CD14-positive monocyte (primary cell): ENCODE measurements at places on chromosomes 12 and 14. TPM values are rescaled to one million over a fixed set of nuclear protein-coding genes. Genes with fewer than 3 reads are reported as not detected.

- H3K27me3 ChIP-seq: no peaks in the 10 kb centered on the region
- no peaks in the 10 kb centered on the region for H3K36me3 ChIP-seq
- DNase-seq: no peak
- H3K4me3 ChIP-seq: no peak overlapping the region
Observed at GRCh38 chr12:47370421-47370820, 290.7 kb upstream of the AMIGO2 start.

GRCh38 chr14:22007363-22007762 lies 333.7 kb upstream of the OR4E1 start:
- no peaks in the 10 kb centered on the region for H3K36me3 ChIP-seq
- peaks cover 4% of the 10 kb centered on the region for H3K4me1 ChIP-seq
- no peak overlapping the region for H3K4me3 ChIP-seq
- no peak for DNase-seq

GRCh38 chr12:65602610-65603295 lies 221.5 kb upstream of the HMGA2 start:
- H3K27me3 ChIP-seq: peaks cover 3% of the 10 kb centered on the region
- H3K36me3 ChIP-seq: no peaks in the 10 kb centered on the region
- no peak overlapping the region for H3K4me3 ChIP-seq
- H3K27ac ChIP-seq: no peak overlapping the region
- H3K4me1 ChIP-seq: no peaks in the 10 kb centered on the region
- peak; percentile 21 for DNase-seq

DNA sequence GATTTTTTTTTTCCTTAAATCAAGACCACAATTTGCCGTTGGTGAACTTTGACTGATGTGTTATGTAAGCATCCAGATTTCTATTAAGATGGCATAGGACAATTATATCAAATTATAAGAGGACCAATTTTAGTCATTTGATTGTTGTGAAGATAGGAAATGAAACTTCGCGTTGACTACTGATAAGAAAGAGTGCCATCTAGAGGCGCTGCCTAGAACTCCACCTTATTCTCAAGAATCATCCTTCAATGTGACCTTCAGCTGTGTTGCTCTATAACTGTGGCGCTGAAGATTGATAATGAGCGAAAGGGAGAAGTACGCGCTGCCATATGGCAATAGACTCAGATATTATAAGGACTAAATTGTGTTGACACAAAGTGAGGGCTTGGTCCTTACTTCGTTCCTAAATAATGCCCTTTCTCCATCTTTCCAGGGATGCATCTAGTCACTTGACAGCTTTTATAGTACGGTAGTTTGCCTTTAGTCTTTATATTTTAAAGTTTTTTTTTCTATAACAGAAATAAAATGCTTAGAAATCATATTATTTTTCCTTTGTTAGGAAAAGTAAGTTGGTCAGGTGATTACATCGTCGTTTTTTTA lies 350.8 kb upstream of the STXBP6 start:
- H3K27me3 ChIP-seq: no peaks in the 10 kb centered on the region
- H3K4me1 ChIP-seq: no peaks in the 10 kb centered on the region
- DNase-seq: peak; percentile 21
- no peak overlapping the region for H3K27ac ChIP-seq
- no peaks in the 10 kb centered on the region for H3K36me3 ChIP-seq

- no peaks in the 10 kb centered on the region for H3K36me3 ChIP-seq
- peaks cover 24% of the 10 kb centered on the region for H3K4me1 ChIP-seq
- no peak within 1 kb of the TSS for H3K4me3 ChIP-seq
- peaks cover 18% of the 10 kb centered on the region for H3K27me3 ChIP-seq
- no peak within 1 kb of the TSS for H3K27ac ChIP-seq
Observed at GRCh38 chr12:6772331-6772695, at the start of gene LAG3. Gene LAG3 (plus strand): TSS chr12:6772520. CDS start chr12:6772853, 333 bp downstream.

GRCh38 chr12:18864900-18865561 lies 127.1 kb downstream of the CAPZA3 start:
- DNase-seq: no peak
- H3K36me3 ChIP-seq: no peaks in the 10 kb centered on the region
- peaks cover 5% of the 10 kb centered on the region for H3K4me1 ChIP-seq
- H3K27me3 ChIP-seq: no peaks in the 10 kb centered on the region
- H3K27ac ChIP-seq: no peak overlapping the region

DNA sequence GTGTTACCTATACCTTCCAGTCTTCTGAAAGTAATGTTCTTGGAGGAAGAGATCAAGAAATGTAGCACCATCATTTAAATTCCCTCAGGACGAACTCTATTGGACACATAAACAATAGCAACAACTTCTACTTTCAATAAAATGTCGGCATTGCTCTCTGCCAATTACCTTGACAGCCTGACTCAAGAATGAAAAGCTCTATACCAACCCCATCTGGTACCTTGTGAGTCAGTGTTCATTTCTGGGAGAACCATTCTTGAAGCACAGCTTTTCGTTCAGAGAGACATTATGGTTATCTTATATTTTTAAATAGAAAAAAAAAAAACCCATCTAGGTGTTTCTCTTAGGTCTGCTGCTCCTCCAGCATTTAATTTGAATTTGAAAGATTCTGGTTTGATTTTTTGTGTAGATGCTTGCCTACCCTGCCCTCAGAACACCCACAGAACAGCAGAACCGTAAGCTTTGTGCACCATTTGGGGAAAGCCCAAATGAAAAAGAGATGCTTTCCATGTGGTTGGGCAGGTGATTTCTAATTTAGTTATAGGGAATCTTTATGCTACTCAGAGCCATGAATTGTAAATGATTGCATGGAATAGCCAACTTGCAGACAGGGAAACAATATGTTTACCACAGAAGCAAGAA lies 156.0 kb downstream of the SAMD4A start:
- no peaks in the 10 kb centered on the region for H3K4me1 ChIP-seq
- no peak overlapping the region for H3K4me3 ChIP-seq
- H3K27ac ChIP-seq: no peak overlapping the region
- H3K36me3 ChIP-seq: no peaks in the 10 kb centered on the region
- DNase-seq: peak; percentile 8

- H3K36me3 ChIP-seq: no peaks in the 10 kb centered on the region
- H3K27me3 ChIP-seq: no peaks in the 10 kb centered on the region
- H3K4me1 ChIP-seq: no peaks in the 10 kb centered on the region
- no peak overlapping the region for H3K4me3 ChIP-seq
- no peak for DNase-seq
- no peak overlapping the region for H3K27ac ChIP-seq
Observed at GRCh38 chr12:87779858-87780498, 249.2 kb downstream of the C12orf50 start.

DNA sequence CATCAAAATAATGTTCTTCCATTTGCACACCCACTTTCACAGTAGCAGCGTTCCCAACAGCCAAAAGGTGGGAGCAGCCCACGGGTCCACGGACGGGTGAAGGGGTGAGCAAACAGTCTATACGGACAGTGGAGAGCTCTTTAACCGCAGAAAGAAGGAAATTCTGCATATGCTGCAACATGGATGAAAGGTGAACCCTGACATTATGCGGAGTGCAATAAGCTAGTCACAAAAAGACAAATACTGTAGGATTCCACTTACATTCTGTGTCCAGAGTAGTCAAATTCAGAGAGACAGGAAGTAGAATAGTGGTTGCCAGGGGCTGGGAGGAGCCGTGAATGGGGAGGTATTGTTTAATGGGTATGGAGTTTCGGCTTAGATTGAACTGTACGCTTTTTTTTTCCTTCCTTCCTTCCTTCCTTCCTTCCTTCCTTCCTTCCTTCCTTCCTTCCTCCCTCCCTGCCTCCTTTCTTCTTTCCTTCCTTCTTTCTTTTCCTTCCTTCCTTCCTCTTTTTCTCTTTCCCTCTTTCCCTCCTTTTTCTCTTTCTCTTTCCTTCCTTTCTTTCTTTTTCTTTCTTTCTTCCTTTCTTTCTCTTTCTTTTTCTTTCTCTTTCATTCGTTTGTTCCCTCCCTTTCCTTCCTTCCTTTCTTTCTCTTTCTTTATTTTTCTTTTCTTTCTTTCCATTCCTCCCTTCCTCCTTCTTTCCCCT lies 15.8 kb upstream of the ANKRD9 start:
- peak; percentile 39 for DNase-seq
- no peaks in the 10 kb centered on the region for H3K36me3 ChIP-seq
- H3K4me3 ChIP-seq: peak overlapping the region; percentile 79
- H3K4me1 ChIP-seq: peaks cover 55% of the 10 kb centered on the region

GRCh38 chr12:24139035-24139434 lies 189.6 kb upstream of the SOX5 start:
- H3K36me3 ChIP-seq: no peaks in the 10 kb centered on the region
- no peaks in the 10 kb centered on the region for H3K27me3 ChIP-seq
- no peak overlapping the region for H3K27ac ChIP-seq
- H3K4me3 ChIP-seq: no peak overlapping the region

GRCh38 chr14:93173943-93174395 lies 10.7 kb downstream of the MOAP1 start:
- no peaks in the 10 kb centered on the region for H3K4me1 ChIP-seq
- no peak for DNase-seq
- no peak overlapping the region for H3K27ac ChIP-seq
- no peaks in the 10 kb centered on the region for H3K27me3 ChIP-seq

DNA sequence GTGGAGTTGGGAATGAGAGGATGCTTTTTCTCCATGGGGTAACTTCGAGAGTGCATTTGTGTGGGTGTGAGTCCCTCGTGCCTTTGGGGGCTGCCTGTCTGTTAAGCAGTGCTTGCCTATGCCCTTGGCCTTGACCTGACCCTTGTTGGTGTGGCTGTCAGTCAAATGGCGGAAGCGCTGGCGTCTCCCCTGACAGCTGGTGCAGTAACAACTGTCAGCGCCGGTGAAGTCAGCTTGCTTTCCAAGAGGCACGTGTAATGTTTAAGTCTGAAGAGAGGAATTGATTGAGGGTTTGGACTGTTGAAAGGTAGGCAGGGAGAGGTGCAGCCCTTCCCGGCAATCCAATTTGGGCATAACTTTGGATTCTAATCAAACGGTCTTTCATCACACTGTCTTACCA lies 211.3 kb downstream of the AACS start:
- H3K36me3 ChIP-seq: no peaks in the 10 kb centered on the region
- no peak for DNase-seq
- no peak overlapping the region for H3K4me3 ChIP-seq
- H3K27ac ChIP-seq: no peak overlapping the region
- no peaks in the 10 kb centered on the region for H3K4me1 ChIP-seq
- no peaks in the 10 kb centered on the region for H3K27me3 ChIP-seq

- H3K4me3 ChIP-seq: no peak overlapping the region
- H3K27ac ChIP-seq: no peak overlapping the region
- no peaks in the 10 kb centered on the region for H3K4me1 ChIP-seq
- no peaks in the 10 kb centered on the region for H3K36me3 ChIP-seq
Observed at GRCh38 chr14:58598804-58599525, 38.8 kb upstream of the DACT1 start.

DNA sequence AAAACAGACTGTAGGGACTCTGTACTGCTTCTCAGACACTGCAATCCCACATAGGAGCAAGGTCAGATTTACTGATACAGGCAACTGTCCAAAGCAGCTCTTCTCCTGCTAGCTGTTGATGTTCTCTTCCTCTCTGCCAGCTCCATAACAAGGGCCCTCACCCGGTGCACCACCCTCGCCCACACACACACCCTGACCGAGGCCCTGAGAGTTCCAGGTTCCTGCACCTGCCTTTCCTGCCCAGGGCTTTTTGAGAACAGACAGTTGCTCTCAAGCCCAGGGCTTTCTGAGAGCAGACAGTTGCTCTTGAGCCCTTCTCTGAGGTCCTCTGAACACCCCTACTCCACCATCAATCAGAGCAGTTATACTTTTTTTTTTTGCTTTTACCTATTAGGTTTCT lies 233.8 kb upstream of the GARIN6 start:
- H3K36me3 ChIP-seq: no peaks in the 10 kb centered on the region
- no peaks in the 10 kb centered on the region for H3K27me3 ChIP-seq
- H3K27ac ChIP-seq: no peak overlapping the region

GRCh38 chr14:90453401-90453951 lies 56.6 kb downstream of the CALM1 start:
- DNase-seq: no peak
- no peak overlapping the region for H3K27ac ChIP-seq
- H3K4me1 ChIP-seq: no peaks in the 10 kb centered on the region
- H3K27me3 ChIP-seq: no peaks in the 10 kb centered on the region

DNA sequence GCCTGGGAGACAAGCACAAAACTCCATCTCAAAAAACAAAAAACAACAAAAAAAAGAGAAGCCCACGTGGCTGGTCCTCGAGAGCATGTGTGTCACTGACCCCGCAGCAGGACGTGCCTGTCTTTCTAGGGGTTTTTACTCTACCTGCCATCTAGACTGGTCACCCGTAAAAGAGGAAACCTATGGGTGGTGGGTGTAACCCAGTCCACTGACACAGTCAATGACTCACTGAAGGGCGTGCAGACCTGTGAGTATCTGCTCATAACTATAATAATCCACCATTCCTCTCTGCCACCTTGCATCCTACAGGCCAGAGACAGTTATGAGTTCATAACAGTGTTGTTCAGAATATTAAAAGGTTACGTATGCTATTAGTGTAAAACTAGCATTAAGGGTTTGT lies 4.6 kb downstream of the GOLGA3 start:
- no peak for DNase-seq
- H3K27ac ChIP-seq: peak overlapping the region; percentile 20
- no peaks in the 10 kb centered on the region for H3K27me3 ChIP-seq
- H3K4me3 ChIP-seq: no peak overlapping the region
- peaks cover 16% of the 10 kb centered on the region for H3K4me1 ChIP-seq

DNA sequence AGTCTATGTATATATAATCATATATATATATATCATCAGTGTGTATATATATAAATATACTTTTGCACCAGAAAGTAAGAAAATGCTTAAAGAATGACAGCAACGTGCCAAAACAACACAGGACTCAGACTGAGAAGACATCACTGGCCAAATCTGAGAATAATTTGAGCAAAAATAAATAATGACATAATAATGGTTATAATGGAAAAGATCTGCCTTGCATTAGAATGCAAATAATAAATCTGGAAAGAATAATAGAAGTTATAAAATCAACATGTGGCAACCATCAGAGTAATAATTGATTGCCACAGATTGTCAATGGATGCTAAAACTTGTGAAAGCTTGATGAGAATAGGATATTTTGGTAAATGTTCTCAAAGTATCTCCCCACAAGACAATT lies 61.5 kb upstream of the PLEKHG7 start:
- no peak for DNase-seq
- no peak overlapping the region for H3K4me3 ChIP-seq
- H3K36me3 ChIP-seq: no peaks in the 10 kb centered on the region
- H3K27ac ChIP-seq: no peak overlapping the region

DNA sequence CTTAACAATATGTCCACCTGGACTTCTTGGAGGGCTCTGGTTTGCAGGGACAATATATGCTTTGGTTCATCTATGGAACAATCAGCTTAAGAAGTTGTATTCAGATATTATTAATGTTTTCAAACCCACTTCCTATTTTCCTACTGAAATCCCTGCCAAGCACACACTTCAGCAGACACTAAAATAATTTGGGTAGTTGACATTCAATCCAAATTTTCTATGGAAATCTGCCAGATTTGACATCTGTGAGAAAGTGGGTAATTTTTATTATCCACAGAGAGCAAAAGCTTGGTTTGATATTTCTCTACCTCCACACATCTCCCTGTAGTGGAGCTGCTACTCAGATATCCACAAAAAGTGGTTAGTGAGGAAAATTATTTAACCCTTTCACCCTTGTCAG lies 378.8 kb upstream of the SOX5 start:
- H3K27me3 ChIP-seq: no peaks in the 10 kb centered on the region
- no peak for DNase-seq
- H3K36me3 ChIP-seq: no peaks in the 10 kb centered on the region

GRCh38 chr12:802242-803120 lies 50.1 kb downstream of the WNK1 start:
- peaks cover 67% of the 10 kb centered on the region for H3K4me1 ChIP-seq
- no peak for DNase-seq
- H3K36me3 ChIP-seq: no peaks in the 10 kb centered on the region
- no peaks in the 10 kb centered on the region for H3K27me3 ChIP-seq
- no peak overlapping the region for H3K4me3 ChIP-seq
- no peak overlapping the region for H3K27ac ChIP-seq

Gene SERPINA12
- polyA plus RNA-seq: not detected

Gene WNT5B
- polyA plus RNA-seq: 4.1 TPM

Gene NFE2
- polyA plus RNA-seq: 157 TPM

Gene GLIPR1L2
- polyA plus RNA-seq: not detected
